RWPE1 (cell line): ENCODE measurements at places on chromosomes 1 and 21.

DNA sequence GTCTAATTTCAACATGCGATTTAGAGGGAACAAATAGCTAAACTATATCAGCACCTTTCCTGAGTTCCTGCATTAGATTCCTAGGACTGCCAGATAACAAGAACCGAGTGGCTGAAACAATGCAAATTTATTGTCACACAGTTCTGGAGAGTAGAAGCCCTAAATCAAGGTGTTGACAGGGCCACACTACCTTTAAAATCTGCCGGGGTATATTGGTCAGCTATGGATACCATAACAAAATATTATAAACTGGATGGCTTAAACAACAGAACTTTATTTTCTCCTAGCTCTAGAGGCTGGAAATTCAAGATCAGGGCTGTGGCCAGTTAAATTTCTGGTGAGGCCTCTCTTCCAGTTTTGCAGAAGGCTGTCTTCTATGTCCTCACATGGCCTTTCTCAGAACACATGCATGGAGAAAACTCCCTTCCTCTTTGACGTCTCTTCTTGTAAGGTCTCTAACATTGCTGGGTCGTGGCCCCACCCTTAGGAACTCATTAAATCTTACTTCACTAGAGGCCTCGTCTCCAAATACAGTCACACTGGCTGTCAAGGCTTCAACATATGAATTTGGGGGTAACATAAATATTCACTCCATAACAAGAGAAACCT, 144.3 kb downstream of the FCRL5 start:
- DNase-seq, result no peak

DNA sequence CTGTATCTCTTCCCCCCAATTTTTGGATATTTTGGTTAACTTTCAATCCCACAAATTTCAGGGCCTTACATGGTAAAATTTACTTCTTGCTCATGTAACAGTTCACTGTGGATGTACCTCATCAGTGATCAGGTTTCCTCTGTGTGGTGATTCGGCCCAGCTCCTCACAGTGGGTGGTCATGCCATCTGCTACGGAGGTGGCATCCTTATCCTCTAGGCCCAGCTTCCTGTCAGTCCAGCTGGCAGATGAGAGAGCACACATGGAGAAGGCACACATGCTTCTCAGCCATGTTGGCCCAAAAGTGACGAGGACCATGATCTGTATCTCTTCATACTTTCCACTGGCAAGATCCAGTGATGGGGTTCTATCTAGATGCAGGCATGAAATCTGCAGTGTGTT, 27.2 kb downstream of the PCBP3 start:
- no peak for DNase-seq

DNA sequence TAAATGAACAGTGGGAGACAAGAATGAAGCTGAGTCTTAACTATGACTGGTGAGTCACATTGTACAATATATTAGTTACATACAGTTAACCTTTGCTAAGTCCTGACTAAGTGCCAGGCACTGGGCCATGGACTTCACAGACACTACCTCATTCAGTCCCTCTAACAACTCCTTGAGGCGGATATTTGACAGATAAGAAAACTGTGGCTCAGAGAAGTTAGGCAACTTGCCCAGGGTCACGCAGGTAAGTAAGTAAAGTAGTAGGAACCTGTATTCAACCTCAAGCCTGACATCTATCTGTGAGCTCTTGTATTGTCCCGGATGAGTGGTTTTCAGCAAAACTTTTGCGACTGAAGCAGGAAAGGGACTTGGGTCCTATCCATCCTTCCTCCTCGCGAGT, 62.1 kb downstream of the GNG12 start:
- peak; percentile 38 for DNase-seq

DNA sequence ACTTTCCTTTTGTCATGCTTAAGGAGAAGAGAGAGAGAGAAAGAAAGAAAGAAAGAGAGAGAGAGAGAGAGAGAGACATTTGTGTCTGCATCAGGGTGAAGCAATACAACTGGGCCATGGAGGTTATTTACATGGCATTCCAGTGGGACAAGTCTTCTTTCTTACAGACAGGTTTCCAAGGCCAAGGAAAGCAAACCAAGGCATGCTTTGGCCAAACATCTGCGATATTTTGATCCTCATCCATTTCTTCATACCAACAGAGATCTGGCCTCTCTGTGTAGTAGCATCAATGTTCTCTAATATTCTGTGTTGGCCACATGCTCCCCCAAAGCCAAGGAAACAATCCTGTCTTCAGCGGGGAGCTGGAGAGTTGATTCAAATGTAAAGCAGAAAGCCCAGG, 292.1 kb downstream of the SETD4 start:
- DNase-seq, result no peak

DNA sequence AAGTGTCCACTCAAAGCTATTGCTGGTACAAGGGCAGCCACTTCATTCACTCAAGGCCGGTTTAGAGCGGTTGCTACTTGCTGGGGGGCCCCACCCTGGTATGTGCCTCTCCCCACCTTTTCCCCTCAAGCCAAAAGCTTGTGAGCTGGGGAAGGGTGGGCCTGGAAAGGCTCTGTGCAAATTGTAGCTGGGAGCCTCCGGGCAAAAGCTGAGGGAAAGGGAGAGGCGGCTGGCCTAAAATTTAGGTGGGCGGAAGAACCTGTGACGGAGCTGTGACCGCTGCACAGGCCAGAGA, 306 bp upstream of the SH3D21 start:
- DNase-seq, result peak; percentile 64

DNA sequence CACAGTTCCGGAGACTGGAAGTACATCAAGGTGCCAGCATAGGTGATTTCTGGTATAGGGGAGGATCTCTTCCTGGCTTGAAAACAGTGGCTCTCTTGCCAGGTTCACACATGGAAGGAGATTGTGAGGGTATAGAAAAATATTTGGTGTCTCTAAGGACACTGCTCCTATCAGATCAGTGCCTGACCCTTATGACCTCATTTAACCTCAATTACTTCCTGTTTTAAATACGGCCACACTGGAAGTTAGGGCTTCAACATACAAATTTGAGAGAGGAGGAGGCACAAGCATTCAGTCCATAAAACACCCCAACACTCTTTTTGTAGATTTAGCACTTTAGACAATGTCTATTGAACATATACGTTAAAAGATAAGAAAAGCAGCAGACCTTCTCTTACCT, 37.0 kb downstream of the COL6A1 start:
- DNase-seq, result no peak

DNA sequence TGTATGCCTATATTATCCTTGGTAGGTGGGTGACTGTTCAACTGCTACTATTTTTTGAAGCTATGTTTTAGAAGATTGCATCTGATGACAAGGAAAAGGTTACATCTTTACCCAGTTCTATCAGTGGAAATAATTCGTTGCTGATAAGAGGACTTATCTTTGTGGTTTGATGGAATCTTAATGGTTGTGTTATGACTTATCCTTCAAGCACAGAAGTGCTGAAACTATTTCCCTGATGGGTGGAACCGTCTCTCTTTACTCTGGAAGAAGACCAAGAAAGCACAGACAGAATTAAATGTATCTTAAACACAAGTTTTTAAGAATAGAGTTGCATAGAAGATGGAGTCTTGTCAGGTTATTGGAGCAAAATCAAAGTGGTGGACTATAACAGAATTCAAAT, 437.7 kb upstream of the KAZN start:
- DNase-seq, result no peak

GRCh38 chr1:154940213-154940560, 3.7 kb upstream of the PMVK start:
- no peak for DNase-seq

GRCh38 chr1:107198561-107198960, 57.7 kb downstream of the NTNG1 start:
- no peak for DNase-seq
